Stimulated activated CD8-positive, alpha-beta memory T cell treated with anti-CD3 and anti-CD28 coated beads, Interleukin-4, amount 100 ng/mL, for 48 hours (primary cell): ENCODE measurements at places on chromosomes 1 and 21.

- DNase-seq = no peak
Observed at GRCh38 chr1:157925419-157926166, 67.9 kb upstream of the KIRREL1 start.

DNA sequence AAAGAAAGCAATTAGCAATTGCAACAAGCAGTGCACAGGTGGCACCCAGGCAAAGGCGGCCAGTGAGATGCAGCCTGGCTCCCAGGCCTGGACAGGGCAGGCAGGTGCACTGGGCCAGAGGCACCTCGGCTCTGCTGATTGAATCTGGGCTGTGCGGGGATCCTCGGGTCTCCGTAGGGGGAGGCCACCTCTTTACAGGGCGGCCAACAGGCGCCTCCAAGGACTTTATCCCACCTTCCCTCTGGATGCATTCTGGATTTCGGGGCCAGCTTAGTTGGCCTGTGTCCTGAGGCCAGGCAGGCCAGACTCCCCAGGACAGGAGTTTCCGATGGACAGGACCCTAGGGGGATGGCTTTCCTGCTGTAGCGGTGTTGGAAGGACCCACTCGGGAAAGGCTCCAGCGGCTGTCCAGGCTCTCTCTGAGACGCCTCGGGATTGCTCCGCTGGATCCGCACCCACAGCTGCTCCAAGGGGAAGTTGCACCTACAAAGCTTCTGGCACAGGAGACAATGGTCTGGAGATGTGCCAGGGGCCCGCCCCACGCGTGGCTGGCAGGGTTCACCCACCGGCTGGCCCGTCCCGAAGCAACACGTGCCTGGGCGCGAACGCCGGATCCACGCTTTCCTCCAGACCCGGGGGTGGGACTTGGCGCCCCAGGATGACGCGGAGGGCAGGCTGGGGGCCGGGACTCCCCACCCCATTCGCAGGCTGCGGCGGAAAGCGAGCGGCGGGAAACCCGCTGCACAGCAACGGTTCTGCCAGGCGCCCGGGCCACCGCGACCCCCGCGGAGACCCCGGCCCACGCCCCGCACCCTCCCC lies 810 bp downstream of the SLC19A1 start:
- peak; percentile 86 for DNase-seq

- no peak for DNase-seq
Observed at GRCh38 chr1:158227904-158228623, 26.2 kb upstream of the CD1A start.

DNA sequence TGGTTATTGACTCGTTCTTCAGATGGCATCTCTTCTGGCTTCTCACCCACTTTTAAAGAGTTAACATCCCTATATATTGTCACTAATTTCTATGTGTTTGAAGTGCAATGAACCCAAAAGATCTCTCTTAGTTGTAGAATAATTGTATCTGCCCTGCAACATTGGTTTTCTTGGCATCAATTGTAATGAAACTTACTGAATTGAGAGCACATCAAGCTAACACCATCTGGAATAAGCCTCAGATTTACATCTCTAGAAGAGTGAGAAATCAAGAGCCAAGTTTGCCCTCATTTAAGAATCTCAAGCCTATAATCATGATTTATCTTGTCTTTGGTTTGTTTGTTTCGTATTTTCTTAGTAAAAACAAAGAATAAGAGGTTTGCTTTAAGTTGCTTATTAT lies 372.6 kb upstream of the LRRC7 start:
- no peak for DNase-seq

GRCh38 chr21:35059742-35060141 lies 10.6 kb upstream of the RUNX1 start:
- DNase-seq = no peak
